T-helper 22 cell (primary cell): ENCODE measurements at places on chromosomes 2 and 18.

- no peak for DNase-seq
Measured at GRCh38 chr18:28834889-28835288, 658.0 kb upstream of the CDH2 start.

DNA sequence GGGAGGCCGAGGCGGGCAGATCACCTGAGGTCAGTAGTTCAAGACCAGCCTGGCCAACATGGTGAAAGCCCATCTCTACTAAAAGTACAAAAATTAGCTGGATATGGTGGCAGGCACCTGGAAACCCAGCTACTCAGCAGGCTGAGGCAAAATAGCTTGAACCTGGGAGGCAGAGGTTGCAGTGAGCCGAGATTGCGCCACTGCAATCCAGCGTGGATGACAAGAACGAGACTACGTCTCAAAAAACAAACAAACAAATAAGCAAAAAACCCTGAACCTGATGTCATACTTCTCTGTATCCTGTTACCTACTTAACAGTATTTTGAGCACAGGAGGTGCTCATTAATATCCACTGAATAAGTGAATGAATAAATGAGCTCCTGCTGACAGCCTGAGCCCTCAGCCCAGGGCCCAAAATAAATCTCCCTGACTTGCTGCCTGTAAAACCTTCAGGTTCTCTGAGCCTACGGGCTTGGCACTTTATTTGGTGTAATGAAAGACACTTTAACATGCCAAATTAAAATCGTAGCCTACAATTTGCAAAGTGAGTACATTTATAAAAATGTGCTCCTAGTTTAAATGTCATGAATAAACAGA lies 215.1 kb downstream of the ZNF385B start:
- no peak for DNase-seq

GRCh38 chr2:145021962-145022665 lies 502.2 kb upstream of the ZEB2 start:
- no peak for DNase-seq

DNA sequence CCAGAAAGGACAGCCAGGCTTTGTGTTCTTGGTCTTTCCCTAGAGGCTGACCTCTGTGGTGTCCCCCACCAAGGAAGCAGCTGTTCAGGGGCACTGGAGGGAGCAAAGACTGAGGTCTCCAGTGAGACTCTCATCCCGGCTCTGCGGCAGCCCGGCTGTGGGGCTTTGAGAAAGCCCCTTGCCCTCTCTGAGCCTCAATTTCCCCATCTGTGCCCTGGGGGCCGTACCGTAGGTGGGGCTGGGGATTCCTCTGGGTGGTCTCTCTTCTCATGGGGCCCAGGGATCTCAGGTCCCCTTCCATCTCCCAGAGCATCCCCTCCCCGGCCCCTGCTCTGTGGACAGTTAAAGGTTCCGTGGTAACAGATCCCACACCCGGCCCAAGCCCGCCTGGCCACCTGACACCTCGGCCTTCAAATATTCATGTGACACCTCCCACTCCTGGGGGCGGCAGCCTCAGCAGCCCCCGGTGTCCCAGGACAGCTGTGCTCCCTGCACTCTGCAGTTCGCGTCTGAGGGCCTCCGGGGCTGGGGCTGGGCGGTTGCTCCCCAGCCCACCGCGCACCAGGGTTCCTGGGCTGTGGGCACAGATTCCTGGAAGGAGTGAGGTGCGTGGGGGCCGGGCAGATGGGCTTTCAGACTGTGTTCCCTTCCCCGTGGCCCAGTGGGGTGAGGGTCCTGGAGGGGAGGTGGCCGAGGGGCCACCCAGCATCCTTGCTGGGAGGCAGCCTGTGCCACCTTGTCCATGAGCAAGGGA lies 15.1 kb upstream of the KLHL30 start:
- no peak for DNase-seq

DNA sequence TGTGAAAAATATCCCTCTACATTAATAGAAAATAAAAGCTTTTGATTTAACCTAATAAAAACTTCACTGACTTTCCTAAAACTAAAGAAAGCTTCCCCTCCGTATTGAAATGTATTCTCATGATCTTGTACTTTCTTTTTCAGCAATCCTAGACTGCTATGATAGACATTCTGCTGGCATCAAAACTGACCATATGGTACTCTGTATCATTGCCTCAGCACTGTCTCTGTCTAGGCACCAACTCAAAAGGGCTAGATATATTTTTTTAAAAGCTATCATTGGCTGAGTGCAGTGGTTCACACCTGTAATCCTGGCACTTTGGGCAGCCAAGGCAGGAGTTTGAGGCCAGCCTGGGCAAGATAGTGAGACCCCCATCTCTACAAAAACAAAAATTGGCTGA lies 32.9 kb downstream of the CDKL4 start:
- no peak for DNase-seq

GRCh38 chr2:222424729-222425671 lies 657 bp downstream of the SGPP2 start:
- DNase-seq, result no peak

- DNase-seq, result no peak
Measured at GRCh38 chr18:42187611-42188380, 232.8 kb downstream of the PIK3C3 start.

- DNase-seq, result no peak
Measured at GRCh38 chr2:199070322-199070949, 387.3 kb downstream of the SATB2 start.

DNA sequence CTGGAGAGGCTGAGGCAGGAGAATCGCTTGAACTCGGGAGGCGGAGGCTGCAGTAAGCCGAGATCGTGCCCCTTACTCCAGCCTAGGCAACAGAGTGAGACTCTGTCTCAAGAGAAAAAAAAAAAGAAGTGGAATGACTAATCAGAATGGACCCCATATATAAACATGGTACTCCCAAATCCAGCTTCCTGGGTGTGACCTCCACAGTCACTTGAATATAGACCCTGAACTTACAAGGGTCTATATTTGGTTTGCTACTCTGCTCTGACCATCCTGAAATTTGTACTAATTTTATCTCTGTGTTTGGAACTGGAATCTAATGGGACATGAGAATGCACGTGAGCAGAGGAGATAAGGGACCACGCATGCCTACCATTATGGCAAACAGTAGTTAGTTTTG lies 275.0 kb downstream of the TNS1 start:
- DNase-seq, result no peak

- DNase-seq, result no peak
Measured at GRCh38 chr2:237547841-237548416, 18.4 kb upstream of the PRLH start.

GRCh38 chr2:12930391-12930790 lies 213.7 kb downstream of the TRIB2 start:
- DNase-seq, result no peak
